C1 segment of cervical spinal cord (tissue), 14 donors: ENCODE measurements at places on chromosomes 2 and 18.
A peak's percentile ranks its signal among the peaks of the same experiment; 100 is the strongest.

DNA sequence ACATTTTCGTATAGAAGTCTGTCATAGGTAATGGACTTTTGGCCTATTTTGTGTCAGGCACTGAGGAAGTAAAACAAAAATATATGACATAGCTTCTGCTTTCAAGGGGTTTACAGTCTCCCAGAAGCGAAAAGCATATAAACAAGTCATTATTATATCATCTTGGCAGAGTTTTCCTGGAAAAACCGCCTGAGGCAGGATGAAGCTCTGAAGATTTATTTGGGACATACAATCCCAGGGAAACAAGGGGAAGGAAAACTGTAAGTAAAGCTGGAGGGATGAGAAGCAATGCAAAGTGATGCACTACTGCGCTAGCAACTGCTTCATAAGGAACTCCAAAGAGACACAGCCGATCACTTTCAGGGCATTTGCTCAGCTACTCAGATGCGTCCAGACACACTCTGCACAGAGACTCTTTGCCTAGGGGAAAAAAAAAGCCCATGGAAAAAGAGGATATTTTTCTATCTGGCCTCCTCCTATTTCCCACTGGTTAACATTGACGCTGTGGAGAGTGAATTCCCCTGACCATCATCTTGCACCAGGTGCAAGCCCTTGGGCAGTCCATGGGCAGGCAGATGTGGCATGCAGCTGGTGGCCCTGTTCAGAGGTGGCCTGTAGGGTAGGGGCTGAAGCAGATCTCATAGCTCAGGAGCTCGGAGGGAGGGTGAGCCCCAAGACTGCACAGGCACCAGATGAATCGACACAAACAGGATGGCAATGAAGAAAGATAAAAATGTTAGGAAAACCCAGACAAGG lies 158.1 kb downstream of the METTL4 start:
- DNase-seq = no peak

DNA sequence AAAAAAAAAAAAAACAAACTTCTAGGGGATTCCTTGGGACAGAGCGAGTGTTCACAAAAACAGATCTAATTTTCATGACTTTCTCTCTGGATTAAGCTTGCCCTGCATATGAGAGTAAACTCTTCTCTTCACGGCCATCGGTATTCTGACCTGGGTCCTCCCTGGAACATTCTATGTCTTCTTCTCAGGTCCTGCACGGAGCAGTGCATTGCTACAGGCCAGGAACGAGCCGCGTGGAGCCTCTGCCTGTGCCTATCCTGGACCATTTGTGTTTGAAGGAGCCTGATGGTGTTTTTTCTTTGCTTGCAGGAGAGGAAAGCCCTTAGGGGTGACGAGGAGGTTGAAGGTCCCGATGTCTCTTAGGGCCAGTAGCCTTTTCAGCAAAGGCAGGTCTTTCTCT lies 1.8 kb upstream of the OXER1 start:
- DNase-seq = no peak

- DNase-seq = peak; percentile 86
These were observed at the start of gene TANC1 for GRCh38 chr2:158968396-158969161. TANC1 (plus strand) TSS chr2:158968640; CDS start chr2:159065911, 97,271 bp downstream.

- no peak for DNase-seq
These were observed 176.2 kb upstream of the HDAC4 start for GRCh38 chr2:239576784-239577685.

GRCh38 chr2:121345101-121345500 lies 60.1 kb upstream of the TFCP2L1 start:
- DNase-seq = no peak

DNA sequence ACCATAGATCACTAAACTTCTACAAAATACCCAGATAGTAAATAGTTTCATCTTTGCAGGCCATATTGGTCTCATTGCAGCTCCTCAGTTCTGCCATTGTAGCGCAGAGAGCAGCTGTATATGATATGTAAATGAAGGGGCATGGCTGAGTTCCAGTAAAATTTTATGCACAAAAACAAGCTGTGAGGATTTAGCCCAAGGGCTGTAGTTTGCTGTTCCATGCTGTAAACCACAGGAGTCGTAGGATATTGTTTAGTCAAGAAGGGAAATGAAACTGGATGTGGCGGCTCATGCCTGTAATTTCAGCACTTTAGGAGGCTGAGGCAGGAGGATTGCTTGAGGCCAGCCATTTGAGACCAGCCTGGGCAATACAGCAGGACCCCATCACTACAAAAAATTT lies 83.0 kb downstream of the MGAT5 start:
- no peak for DNase-seq

- DNase-seq = no peak
These were observed 237.4 kb upstream of the VRK2 start for GRCh38 chr2:57809230-57809629.

GRCh38 chr2:16700551-16701259 lies 35.1 kb upstream of the CYRIA start:
- no peak for DNase-seq

DNA sequence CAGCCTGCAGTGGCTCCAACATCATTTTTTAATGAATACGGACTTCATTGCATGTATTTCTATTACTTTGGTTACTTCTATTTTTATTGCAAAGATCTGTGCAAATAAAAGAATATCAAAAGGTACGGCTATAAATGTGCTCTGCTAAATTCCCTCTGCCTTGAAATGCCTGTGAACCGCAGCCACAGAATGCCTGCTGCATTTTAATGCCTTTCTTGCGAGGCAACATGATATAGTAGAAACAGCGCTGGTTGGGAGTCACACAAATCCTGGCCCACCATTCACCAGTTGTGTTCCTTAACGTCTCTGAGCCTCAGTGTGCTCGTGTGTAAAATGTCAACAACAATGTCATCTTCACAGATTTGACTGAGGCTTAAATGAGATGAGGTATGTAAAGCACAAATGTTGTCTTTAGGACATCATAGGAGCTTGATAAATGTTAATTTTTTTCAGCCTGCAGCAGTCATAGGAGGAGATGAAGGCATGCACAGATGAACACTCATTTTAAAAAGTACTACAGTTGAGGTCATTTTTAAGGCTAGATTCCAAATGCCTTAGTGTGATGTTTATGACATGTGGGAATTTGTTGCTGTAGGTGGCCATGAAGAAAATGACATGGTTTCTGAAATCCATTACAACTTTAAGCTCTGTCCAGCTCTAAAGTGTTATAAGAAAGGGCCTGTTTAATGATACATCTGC lies 187.6 kb upstream of the NRP2 start:
- no peak for DNase-seq

- DNase-seq = no peak
These were observed 135.3 kb upstream of the GLI2 start for GRCh38 chr2:120600335-120600734.

DNA sequence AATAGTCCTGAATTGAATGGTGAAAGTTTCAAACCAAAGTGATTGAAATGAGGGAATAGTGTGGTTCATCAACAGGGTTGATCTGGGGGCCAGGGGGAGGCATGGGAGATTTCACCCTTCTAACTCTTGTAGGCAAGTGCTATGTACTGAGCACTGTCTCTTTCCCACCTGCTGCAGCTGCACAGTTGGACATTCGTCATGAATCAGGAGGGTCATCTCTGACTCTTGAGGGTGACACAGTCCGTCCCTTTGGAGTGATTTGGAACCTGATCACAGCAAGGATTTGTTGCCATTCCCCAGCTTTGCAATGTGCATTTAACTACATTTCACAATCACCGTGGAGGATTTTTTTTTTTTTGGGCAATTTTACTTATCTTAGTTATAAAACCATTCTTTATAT lies 224.6 kb downstream of the PHLPP1 start:
- no peak for DNase-seq

DNA sequence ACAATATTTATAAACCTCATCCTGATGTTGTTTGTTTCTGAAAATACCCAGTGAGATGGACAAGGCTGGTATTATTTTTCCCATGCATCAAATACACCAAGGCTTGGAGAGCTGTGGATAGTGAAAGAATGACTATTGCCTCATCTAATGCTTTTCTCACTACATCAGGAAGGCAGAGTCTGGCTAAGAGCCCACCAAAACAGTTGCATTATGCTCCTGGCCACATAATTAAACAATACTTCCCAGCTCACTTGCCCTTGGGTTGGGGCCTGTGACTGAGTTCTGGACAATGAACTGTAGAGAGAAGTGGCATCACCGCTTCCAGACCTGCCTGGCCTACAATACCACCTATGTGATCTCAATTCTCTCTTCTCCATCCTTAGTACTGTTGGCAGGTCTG lies 46.4 kb upstream of the REEP1 start:
- no peak for DNase-seq

- DNase-seq = no peak
These were observed 56.0 kb downstream of the SH3BP4 start for GRCh38 chr2:235007664-235008457.
